Adipocyte (in vitro differentiated cells): ENCODE measurements at places on chromosomes 13 and 19.

DNA sequence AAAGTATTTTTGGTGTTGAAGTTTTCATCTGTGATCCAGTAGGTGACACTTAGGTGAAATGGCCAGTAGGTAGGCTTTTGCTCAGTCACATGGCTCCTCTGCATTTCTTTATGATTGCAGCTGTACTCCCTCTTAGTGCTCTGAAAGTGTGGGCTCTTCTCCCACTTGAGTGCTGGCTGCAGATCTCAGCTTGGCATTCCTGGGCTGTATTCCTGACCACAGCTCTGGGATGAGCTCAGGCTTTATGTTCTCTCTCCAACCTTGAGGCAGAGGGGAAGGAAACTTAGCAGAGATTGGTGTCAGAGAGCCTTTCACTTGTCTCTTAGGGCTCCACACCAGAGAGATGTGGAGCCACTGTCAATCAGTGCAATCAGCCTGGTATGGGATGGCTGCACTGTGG is 254.3 kb downstream of the NDFIP2 start:
- DNase-seq = no peak

DNA sequence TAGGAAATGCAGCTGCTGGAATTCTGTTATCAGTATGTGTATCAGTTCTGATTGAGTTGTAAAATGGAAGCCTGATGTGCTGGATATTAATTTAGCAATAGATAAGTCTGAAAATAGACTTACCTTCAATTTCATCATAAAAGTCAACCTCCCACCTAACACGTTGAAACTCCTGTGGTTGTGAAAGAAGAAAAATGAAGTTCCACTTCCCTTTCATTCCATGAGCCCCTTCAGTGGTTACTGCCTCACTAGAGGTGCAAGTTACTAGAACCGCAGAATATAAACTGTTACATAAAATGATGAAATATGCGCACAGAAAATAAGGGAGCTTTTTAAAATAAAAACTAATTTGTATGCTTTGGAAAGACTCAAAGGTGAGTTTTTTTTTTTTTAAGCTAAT is 249.2 kb downstream of the SHISA2 start:
- no peak for DNase-seq

- peak; percentile 14 for DNase-seq
Measured at GRCh38 chr13:37667702-37668101, 69.1 kb upstream of the POSTN start.

DNA sequence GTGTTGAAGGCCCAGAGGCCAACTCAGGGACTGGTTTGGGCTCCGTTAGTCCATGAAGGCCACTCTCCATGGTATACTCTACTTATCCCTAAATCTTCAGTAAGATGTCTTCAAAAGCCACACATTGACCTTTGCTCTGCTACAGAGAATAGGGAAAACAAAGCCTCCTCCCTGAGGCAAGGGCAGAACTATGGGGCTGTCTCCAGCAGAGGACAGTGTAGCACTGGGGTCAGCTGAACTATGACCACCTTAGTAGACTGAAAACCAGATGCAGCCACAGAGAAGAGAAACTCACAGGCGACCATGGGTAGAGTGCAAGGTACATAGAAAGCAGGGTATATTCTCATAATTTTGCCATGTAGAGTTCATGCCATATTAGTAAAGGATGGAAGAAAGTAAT is 587.4 kb downstream of the LMO7 start:
- no peak for DNase-seq

DNA sequence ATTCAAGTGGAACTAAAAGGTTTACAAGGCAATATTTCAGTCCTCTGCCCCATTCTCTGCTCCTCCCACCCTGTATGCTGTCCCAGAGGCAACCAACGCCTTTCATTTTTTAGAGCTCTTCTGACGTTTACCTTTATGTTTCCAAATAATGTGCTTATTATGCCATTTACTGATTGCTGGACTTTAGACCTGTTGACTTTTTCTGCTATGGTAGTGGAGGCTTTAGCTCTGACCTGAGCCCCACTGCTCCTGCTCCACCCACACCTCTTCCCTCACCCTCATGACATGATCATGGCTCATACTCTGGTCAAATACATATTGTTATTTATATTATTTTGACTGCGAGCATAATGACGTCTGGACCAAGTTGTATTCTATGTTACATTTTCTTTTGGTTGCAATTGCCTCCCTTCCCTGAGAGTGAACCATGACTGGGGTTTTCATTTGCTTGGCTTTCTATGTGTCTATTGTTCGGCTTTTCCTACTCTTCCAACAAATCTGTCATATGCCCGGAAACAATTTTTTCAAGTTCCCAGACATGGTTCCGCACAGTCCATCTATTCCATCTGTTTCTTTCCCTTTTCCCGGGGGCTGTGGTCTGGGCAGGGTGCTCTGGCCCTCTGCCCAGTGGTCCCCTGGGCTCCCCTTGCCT is 31.4 kb upstream of the GJB6 start:
- DNase-seq = no peak

- peak; percentile 100 for DNase-seq
Measured at GRCh38 chr19:45091031-45091923, 1.7 kb upstream of the PPP1R37 start.

DNA sequence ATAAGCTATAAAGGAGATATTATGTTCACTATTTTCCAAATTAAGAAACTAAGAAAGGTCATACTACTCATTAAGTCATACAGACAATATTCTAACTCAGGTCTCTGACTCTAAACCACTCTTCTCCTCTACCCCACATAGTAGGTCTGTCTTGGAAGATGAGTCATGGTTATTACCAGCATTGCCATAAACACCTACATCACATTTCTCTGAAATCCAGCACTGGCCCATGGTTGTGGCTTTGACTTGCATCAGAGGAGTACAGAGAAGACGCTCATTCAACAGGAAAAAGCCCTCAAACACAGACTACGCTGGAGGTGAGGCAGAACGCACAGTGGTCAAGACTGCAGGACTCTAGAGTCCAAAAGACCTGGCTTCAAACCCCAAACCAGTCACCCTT is 476.8 kb downstream of the COG6 start:
- DNase-seq = no peak

- no peak for DNase-seq
Measured at GRCh38 chr13:112249644-112250610, 126.2 kb upstream of the SPACA7 start.

DNA sequence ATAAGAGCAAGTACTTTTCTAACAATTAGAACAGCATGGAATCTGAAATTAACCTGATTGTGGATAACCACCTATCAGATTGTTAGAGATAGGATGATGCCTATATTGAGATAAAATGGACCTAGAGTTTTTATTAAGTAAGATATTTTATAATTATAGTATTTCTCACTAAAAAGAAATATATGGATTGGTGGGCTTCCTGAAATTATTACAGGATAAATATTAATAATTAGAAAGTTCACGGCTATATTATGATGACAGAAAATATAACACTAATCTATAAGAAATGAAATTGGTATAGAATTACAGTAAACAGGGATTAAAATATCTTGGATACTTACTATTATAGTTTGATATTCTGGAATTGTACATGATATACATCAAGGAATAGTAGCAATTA is 378.0 kb upstream of the SPRY2 start:
- no peak for DNase-seq

DNA sequence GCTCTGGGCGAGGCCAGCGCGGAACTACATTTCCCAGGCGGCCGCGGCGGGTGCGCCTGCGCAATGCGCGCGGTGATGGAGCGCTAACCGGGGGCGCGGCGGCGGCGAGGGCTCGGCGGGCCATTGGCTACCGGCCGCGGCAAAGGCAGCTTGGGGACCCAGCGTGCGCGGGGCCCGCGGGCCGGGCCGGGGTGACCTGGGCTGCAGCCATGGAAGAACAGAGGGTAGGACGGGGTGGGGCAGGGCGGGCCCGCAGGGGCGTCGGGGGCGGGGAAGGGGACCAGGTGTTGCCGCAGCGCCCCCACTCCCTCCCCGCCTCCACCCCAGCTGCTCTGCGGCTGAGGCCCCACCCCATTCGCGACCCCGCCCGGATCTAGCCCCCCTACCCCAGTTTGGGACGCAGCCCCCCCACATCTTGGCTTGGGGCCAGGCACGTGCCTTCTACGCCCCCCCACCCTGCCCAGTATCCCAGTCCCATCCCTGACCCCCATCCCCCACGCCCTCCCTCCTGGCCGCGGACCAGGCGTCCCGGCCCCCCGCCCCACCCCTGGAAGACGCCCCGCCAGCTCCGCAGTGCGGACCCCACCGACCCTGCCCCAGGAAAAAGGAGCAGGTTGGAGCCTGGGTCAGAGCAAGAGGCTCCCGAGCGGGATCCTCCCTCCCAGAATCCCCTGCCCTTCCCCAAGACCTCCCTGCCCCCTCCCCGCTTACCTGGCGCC is at the start of gene FSD1:
Gene FSD1 (plus strand): TSS at position 61 of the 719 bp plus-strand sequence. CDS start 149 bp downstream, at position 210.
- DNase-seq = peak; percentile 78

GRCh38 chr13:114111577-114111976 is 20.8 kb downstream of the RASA3 start:
- peak; percentile 63 for DNase-seq

DNA sequence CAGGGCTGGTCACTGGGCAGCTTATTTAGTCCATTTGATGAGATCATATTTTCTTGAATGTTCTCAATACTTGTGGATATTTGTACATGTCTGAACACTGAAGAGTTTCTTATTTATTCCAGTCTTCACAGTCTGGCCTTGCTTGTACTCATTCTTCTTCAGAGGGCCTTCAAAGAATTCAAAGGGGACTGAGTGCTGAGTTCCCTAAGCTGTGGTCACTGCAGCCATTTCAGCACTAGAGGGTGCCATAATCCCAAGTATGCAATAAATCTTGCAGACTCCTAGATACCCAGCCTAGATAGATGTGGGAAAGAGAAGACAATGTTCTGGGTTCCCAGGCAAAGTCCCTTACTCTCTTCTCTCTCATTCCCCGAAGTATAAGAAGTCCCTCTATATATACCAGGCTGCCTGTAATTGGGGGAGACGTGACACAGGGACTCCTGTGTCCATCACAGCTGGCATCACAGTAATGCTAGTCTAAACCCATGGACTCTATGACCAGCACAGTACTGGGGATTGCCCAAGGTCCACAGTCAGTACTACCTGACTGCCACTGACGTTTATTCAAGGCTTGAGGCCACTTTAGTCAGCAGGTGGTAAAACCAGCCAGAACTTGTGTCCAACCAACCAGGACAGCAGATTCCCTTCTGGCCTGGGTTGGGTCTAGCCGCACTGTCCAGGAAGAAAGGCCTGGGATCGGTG is 8.9 kb upstream of the VN1R1 start:
- DNase-seq = no peak

GRCh38 chr13:40982772-40983171 is 36.3 kb downstream of the ELF1 start:
- peak; percentile 26 for DNase-seq

- DNase-seq = peak; percentile 51
Measured at GRCh38 chr13:75792526-75793187, 156.5 kb downstream of the LMO7 start.

DNA sequence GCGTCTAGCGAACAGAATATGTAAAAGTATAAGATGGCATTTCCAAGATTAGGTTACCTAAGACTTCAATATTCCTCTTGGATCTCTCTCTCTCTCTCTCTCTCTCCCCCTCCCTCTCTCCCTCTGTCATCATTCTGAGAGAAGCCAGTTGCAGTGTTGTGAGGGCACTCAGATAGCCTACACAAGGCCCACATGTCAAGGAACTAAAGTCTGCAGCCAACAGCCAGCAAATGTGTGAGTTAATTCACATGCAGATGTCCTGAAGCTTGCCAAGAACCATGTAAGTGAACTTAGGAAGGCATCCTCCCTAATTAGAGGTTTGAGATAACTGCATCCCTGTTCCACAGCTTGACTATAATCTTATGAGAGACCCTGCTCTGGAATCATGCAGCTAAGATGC is 822.9 kb upstream of the PRR20A start:
- DNase-seq = no peak

- no peak for DNase-seq
Measured at GRCh38 chr13:110932588-110932987, 17.7 kb upstream of the ANKRD10 start.

GRCh38 chr19:7272856-7273578 is 21.2 kb downstream of the INSR start:
- peak; percentile 27 for DNase-seq

DNA sequence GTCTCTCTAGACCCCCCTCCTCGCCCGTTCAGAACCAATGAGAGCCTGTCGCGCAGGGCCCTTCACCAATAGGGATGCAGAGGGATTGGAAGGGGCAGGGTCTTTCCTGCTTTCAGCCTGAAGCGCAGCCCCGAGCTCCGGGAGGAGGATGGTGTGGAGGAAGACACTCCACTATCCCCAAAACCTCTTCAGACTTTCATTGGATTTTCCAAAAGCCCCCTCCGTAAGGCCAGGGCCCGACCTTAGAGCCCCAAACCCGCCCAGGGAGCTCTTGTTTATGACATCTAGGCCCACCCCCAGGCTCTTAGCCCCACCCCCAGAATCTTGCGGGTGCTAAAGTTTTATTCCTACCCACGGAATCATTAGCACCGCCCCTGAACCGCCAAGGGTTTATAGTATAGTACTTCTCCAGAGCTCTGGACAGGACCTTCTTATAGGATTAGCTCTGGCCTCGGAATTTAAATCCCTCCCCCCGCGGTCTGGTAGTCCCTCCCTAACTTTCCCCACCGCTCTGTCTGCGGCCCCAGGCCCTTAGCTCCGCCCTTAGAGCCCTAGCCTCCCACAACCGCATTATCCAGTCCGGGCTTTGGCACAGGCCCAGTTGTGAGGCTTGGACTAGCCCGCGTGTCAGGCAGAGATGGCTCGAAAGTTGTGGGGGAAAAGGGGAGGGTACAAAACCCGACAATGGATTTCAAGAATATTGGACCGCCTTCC is 6.6 kb upstream of the EML2 start:
- peak; percentile 95 for DNase-seq

DNA sequence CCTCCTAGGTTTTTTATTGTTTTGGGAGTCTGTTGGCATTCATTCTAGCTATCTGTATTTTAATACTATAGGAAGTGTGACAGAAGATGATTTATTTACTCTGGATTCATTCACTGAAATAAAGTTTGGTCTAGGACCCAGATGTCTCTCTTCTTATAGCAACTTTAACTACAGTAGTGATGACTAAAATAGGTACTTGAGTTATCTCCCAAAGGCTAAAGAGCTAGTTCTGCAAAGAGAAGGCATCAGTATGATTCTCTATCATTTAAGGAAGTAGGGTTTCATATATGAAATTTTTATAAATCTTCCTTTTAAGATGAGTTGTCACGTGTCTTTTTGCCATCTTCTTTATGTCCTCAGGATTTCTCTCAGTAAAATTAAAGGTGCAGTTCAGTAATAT is 507.4 kb downstream of the KCTD12 start:
- no peak for DNase-seq
